ENCODE measurements at places on chromosomes 2 and 18.
A peak's percentile ranks its signal among the peaks of the same experiment; 100 is the strongest.

DNA sequence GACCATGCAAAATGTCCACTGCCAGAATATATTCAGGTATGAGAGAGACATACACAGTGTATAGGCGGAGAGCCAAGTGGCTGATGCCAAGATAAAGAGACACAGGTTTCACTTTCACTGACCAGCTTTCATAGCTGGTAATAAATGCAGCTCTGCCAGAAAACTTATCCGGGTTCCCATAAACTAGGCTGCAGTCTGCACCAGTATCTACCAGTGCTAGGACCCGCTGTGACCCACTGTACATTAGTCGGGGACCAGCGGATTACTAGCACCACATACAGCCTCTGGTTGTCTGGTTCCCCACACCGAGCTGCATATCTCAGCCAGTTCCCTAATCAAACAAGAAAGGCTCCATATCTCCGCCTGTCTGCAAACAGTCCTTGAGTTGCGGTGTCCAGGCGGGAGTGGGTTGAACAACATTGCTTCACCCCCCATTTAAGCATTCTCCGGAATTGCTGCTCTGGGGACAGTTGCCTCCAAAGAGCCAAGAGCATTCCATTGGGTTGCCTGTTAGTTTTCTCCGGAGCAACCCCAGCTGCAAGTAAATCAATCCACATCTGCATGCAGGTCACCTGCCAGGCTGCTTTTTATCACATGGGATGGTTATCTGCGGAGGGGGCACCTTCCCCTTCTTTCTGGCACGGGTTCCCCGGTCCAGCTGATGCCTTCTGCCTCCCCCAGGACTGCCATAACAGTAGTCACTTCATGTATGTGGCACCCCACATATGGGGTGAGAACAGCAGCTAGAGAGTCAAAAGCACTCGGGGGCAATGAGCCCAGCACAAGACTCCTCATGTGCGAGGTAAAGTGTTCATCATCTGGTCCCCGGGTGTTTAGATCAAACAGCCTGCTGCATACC lies 18.0 kb upstream of the KLHL23 start:
- DNase-seq, result peak; percentile 84

GRCh38 chr18:9546468-9546867 lies 67.9 kb downstream of the PPP4R1 start:
- no peak for DNase-seq

DNA sequence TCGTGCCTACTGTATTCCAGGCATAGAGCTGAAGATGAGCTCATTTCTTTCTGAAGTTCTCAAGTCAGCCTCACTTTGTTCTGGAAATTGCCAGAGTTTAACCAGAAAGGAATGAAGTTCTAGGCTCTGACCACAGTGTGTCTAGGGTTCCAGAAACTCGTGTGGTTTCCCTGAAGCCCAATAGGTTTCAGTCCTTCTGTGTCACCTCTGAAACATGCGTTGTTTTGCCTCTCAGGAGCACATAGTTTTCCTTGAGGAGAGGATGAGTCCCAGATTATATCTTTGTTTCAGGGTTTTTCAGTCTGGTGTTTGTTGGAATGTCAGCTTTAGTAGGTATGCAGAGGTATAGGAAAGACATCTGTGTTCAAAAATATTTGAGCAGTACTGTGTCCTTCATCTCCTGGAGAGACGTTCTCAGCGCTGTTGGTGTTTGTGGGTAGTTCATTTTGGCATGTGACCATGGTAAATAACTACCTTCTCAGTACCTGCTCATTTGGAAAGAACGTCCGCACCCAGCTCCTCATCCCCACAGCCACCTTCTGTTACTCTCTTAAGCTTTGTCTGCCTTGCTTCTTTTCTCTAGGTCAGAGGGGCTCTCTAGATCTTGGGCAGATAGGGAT lies 56.6 kb downstream of the RALBP1 start:
- no peak for DNase-seq

DNA sequence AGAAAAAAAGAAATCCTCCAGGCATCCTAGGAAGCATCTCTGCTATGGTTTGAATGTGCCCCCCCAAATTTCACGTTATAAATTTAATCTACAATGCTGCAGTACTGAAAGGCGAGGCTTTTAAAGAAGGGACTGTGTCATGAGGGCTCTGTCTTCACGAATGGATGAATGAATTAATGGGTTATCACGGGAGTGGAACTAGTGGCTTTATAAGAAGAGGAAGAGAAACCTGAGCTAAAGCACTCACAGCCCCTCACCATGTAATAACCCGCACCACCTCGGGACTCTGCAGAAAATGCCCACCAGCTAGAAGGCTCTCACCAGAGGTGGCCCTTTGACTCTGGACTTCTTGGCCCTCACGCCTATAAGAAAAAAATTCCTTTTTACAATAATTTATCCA lies 27.6 kb downstream of the RNU4ATAC start:
- DNase-seq, result no peak

GRCh38 chr18:24170360-24170759 lies 31.5 kb downstream of the CABYR start:
- no peak for DNase-seq

DNA sequence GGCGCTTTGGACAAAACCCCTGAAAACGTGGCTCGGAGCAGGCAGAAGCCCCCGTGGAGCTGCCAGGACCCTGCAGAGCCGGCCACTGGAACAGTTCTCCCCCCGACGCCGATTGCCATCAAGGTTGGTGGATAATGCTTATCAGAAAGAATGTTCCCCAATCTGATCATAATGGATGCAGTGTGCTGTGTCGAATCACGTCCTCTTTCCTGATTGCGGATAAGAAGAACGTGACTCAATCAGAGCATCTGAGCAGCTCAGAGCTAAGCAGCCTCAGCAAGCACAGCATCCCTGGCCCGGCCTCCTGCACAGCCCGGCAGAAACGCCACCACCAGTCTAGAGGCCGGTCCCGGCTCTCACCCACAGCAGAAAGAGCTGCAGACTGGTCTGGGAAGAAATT lies 488.0 kb downstream of the EIPR1 start:
- no peak for DNase-seq

- DNase-seq, result peak; percentile 47
Observed at GRCh38 chr2:240250985-240251847, 110.8 kb upstream of the OTOS start.

GRCh38 chr18:51330148-51330547 lies 132.7 kb upstream of the MEX3C start:
- DNase-seq, result no peak

- DNase-seq, result no peak
Observed at GRCh38 chr2:239181074-239181902, 219.5 kb downstream of the HDAC4 start.

GRCh38 chr18:68494802-68495581 lies 219.9 kb downstream of the TMX3 start:
- no peak for DNase-seq

GRCh38 chr2:217851191-217852020 lies 151.4 kb downstream of the TNS1 start:
- DNase-seq, result no peak

- no peak for DNase-seq
Observed at GRCh38 chr2:40579247-40579646, 127.4 kb upstream of the SLC8A1 start.

- DNase-seq, result no peak
Observed at GRCh38 chr2:130972410-130972809, 120.8 kb downstream of the FAM168B start.

- DNase-seq, result peak; percentile 40
Observed at GRCh38 chr2:10835052-10835970, 22.7 kb upstream of the PDIA6 start.

- no peak for DNase-seq
Observed at GRCh38 chr2:241741016-241741415, 6.6 kb downstream of the D2HGDH start.

DNA sequence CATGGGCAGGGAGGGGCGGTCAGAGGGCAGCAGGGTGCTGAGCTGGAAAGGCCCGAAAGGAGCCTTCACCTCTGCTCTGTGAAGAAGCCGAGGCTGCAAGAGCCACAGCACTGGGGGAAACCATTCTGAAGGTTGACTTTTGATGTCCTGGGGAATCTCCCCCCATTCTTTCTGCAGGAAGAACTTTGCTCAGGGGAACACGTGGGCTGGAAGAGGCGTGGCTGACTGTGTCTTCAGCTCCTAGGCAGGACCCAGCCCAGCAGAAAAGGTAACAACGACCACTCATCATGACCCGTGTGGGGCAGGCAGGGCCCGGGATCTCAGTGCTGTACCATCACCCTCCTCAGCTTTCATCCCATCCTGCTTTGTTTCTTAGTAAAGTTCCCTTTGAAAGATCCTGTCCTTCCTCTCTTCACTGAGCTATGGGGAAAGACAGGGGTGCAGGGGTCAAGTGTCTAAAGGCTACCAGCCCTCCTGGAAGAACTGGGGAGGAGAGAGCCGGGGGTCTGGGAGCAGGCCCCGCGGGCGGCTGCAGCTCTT lies 312.7 kb downstream of the CELF4 start:
- no peak for DNase-seq

DNA sequence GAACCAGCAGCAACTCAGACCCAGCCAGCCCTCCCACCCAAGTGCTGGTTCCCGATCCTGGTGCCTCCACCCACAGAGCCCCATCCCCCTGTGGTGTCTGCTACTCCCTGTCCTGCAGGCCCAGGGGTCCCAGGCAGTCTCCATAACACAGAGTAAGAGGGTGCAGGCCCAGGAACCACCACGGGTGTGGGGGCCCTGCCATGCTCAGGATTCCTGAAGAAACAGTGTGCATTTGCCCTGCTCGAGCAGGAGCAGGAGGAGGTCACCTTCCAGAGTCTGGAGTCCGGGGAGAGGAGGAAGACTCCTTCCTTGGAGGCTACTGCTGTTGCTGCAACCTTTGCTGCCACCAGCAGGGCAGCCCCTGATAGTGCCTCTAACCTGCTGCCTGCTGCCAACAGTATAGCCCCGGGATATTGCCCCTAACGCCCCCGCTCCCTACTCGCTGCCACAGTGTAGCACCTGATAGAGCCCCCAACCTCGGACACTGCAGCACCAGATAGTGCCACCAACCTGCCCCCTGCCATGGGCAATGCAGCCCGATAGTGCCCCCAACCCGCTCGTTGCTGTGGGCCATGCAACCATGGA lies 46.8 kb upstream of the ANKRD62 start:
- DNase-seq, result no peak

GRCh38 chr2:15677141-15677843 lies 85.6 kb downstream of the DDX1 start:
- DNase-seq, result no peak

DNA sequence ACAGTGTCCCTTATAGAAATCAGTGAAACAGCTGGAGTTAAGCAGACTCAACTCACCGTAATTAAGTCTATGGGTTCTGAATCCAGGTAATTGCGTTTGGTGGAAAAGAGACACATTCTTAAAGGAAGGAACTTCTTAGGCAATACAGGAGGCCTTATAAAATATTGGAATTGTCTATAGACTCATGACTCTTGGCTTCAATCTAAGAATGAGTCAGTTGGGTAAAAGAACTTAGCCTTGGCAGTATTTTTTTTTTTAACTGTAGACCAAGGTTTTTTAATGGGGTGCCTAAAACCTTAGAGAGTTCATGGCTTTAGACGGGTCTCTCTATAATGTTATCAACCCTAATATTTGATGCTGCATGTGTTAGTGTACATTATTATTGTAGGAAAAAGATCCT lies 47.6 kb downstream of the CCDC85A start:
- no peak for DNase-seq

All from erythroblast (primary cell).